ENCODE measurements at places on chromosomes 1 and 21.
A peak's percentile ranks its signal among the peaks of the same experiment; 100 is the strongest.

DNA sequence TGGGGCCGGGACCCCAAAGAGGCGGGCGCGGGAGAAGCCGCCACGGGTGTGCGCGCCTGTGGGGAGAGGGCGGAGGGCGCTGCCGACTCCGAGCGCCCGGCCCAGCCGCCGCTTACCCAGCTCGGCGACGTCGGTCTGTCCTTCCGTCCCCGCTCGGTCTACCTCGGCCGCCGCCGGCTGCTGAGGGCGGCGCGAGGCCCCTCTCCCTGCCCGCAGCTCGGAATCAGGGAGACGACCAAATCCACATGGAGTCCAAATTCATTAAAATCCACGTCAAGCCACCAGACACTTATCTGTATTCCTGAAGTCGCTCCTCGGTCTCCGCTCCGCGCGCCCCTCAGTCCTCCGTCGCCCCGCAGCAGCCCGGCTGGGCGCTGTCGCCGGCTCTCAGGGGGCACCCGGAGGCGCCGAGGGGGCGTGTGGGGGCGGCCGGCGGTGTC, 637 bp downstream of the PLXNA2 start:
- DNase-seq, result peak; percentile 36

DNA sequence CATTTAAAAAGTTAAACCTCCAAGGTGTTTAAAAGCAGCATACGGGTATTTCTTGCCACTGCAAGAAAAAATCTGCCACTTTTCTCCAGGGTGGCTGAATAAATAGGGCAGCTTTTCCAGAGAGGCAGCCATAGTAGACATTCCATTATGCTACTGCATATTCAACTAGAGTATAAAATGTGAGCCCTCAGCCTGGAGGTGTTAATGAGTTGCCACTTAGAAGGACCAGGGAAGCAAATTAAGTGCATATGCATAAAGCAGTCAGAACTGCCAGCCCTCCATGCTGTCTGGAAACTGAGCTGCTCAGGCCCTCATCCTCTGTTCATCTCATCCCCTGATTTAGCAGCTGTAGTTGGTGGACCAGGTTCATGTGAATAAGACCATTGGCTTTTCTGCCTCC, 99.4 kb downstream of the DIRAS3 start:
- DNase-seq, result no peak

DNA sequence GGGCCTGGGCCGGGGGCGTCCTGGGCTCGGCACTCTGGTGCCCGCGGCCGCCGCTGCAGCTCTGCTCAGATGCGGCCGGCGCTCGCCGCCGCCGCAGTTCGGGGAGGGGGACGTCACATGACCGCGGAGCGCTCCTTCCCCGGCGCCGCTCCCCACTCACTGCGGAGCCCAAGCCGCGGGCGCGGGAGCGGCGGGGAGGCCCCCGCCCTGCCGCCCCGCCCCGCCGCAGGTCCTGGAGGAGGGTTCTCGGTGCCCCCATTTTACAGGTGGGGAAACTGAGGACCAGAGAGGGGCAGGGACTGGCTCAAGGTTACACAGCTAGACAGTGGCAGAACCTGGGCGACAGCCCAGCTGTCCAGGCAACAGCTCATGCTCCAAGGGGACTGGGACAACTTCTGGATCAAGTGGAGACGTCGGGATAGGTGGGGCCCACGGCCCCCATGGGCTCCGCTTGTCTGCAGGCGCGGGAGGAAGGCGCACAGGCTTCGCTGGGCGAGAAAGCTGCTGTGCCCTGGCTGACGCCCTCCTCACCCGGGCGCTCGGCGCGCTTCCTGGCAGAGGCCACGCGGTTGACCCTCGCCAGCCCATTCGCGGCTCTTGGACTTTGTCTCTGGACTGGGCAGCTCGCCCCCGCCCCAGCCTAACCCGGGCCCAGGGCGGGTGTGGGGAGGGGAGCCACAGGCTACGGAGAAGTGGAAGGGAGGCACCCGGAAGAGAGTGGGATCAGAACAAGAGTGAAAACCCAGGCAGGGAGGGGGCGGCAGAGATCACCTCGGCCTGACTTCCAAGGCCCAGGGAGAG, at the start of gene RAP1GAP:
Gene RAP1GAP (minus strand): TSS at position 100 of the 801 bp plus-strand sequence. CDS start 49,325 bp downstream, outside the sequence.
- peak; percentile 76 for DNase-seq

GRCh38 chr1:153000294-153000693, 1.3 kb upstream of the SPRR3 start:
- no peak for DNase-seq

DNA sequence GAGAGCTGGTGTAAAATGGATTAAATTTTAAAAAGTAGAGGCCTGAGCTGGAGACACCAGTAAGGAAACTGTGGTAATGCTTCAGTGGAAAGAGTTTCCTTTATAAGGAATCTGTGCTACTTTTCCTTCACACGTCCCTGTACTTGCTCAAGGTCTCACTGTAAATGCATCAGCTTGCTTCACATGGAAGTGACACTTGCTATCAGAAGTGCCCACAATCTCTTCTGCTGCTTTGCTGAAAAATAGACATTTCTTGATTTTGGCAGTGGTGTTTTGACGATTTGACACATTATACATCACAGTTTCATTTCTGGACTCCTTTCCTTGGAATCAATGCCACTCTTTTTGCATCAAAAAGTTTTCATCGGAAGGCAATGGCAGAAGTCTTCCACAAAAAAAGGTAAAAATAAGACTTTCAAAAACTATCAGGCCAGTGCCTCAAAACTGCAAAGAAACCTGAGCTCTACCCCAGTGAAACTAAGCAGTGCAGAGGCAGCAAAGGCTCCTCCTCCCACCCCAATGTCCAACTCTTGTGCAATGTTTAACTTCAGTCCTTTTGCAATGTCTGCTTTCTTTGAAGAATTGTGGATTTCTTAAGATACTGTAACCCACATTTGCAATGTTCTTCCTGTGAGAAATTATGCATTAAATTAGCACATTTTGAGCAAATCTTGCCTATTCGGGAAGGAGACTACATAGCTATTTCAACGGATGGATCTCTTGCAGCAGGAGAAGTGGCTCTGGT, 18.4 kb upstream of the TSPAN2 start:
- no peak for DNase-seq

- peak; percentile 30 for DNase-seq
Observed at GRCh38 chr1:155184835-155185782, 11.5 kb downstream of the TRIM46 start.

GRCh38 chr1:87993051-87993450, 664.4 kb downstream of the LMO4 start:
- no peak for DNase-seq

DNA sequence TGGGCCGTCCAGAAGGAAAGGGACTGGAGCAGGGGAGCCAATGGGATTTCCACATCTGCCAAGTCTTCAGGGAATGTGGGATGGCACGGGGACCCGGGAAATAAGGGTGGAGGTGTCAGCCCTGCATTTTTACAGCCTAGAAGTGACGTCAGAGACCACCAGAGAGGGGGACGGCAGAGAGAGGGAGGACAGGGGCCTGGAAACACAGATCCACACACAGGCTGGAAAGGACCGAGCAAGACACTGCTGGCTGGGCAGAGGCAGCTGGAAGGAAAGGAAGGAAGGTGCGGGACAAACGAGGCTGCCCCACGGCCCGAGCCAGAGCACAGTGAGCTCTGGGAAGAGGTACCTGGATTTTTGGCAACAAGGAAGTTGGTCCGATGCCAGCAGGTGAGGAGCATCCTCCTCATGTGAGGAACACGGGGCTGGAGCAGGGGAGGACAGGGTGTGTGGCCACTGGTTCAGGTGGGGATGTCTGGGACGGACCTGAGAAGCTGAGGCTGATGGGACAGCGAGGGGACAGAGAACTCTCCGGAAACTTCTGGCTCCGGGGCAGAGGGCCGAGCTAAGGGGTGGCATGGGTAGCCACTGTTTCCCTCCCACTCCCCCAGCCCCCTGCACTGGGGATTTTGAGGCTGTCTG, 138.3 kb downstream of the PGBD5 start:
- DNase-seq, result no peak

DNA sequence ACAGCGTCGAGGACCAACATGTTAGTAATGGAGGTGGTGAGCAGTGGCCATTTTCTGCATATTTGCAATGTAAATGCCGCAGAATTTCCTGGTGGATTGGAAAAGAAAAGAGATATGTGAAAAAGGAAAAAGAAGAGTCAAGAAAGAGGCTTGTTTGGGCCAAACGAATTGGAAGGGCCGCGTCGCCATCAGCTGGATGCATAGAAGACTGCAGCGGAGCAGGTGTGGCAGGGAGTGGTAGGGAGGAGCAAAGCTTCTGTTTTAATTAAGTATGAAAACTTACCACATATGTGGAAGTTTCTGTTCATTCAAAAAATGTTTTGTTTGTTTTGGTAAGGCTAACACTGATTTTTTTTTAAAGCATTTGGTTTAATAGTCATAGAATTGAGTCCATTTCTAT, 690.7 kb downstream of the NCAM2 start:
- DNase-seq, result peak; percentile 1

DNA sequence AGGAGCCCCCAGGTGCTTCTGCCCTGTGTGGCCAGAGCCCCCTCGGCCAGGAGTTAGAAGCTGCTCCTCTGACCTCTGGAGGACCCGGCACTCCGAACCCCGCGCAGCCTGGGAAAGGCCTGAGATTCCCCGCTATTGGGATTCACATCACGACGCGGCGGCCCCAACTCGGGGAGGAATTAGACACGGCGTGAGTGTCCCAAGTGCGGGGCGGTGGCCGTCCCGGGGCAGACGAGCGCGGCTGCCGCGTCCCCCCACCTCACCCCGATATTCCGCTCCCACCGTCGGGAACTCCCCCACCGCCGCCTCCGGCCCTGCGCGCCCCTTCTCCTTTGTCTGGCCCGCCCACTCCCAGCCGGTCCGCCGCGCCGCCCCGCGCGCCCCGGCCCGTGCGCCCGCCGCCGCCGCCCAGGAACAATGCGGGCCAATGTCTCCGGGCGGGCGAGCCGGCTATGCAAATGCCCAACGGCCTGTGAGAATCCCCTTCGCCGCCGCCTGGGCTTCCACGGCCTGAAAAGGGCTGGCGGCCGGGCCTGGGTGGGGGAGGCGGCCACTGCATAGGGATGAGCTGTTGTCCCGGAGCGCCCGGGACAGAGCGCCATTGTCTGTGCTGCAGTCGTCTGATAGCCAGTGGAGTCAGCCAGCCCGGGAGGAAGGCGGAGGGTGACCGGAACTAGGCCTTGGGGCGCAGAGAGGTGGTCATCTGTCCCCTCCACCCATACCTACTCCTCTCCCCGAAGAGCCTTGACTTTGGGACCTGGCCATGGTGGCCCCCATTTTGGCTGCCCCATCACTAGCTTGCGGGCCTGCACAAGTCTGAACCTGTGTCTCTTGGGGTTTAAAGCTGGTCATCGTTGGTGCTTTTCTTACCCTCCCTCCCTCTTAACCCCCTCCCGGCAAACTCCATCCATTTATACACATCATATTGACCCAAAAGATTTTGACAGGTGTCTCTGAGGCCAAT, 19.4 kb downstream of the RHBG start:
- no peak for DNase-seq

GRCh38 chr1:228045405-228045804, 37.1 kb upstream of the ARF1 start:
- no peak for DNase-seq

Measured in thyroid gland (tissue), 4 donors.